ENCODE measurements at places on chromosomes 7 and 10. TPM values are rescaled to one million over a fixed set of nuclear protein-coding genes. Genes with fewer than 3 reads are reported as not detected.

DNA sequence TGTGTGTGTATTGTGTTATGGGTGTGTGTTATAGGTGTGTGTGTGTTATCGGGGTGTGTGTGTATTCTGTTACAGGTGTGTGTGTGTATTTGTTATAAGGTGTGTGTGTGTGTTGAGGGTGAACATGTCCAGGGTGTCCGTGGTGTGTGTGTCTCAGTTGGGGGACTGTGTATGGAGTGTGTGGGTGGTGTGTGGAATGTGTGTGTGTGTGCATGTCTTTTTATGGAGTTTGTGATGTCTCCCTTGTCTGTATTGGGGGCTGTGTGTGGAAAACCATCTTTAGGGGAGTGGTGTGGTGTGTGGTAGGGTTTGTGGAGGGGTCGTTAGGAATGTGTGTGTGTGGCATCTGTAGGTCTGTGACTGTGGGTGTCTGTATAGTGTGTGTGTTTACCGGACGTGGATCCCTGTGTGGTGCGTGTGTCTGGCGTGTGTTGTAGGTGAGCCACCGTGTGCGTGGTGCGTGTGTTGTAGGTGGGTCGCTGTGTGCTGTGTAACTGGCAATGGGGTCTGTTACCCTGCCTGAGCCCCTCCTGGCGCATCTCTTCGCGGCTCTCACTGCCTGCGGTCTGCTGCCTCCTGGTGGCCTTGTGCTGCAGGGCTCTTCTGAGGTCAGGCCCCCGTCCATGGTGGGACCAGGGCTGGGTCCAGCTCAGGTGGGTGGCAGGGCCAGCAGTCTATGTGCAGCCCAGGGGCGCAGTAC, 61.7 kb downstream of the PALD1 start:
- peak; percentile 24 for DNase-seq

DNA sequence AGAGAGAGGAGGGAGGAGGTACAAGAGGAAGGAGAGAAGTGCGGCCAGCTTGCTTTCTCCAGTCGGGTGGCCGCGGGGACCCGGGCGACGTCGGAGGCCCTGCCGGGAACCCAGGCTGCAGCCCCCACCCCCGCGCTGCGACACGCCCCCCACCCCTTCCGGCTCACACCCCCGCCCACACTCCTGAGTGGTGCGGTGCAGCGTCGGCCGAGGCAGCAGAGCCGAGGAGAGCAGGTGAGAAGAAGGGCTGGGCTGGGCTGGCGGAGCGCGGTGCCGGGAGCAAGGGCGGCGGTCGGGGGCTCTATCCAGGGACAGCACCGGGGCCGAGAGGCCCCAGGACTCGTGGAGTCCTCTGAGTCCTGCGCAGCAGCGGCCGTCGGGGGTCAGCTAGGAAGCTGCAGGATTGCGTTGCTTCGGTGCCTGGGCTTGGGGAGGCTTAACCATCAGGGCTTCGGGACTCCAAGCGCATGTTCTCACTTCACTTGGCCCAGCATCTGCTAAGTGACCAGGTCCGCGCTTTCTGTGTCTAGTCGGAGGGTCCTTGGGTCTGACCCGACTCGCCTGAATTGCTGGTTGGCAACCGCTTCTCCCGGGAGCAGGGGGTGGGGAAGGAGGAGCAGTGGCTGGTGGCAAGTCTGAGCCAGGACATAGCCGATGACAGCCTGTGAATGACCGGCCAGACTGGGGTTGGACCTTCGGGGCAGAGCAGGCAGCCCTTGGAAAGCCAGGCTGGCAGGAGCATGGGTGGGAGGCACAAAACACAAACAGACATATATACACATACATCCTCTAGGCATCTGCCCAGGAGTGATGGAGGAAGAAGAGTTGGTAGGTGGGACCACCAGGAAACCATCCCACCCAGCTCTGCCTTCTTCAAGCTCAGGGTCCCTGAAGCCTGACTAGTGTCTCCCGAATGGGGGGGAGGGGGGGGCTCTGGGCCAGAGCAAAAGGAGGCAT, 683 bp downstream of the CHAT start:
- no peak for DNase-seq

DNA sequence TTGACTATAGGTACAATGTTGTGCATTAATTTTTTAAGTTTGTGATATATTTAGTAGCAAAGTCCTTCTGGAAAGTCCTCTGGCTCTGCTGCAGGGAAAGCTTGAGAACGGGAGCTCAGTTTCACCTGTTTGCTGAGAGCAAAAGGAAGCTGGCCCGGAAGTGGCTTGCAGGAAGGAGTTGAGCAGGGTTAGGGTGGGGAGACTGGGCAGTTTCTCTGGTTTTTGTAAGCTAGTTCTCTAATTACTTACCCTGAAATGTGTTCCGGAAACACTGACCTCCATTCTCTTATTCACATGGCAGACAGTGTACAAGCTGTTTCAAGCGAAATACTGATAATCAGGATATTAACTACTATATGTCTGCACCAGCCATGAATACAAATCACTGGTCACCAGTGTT, 22.3 kb downstream of the MAP3K8 start:
- peak; percentile 52 for DNase-seq

THNSL1 gene
- total RNA-seq, result 2.1 TPM

HOXA9 gene
- 62.9 TPM for total RNA-seq

DNA sequence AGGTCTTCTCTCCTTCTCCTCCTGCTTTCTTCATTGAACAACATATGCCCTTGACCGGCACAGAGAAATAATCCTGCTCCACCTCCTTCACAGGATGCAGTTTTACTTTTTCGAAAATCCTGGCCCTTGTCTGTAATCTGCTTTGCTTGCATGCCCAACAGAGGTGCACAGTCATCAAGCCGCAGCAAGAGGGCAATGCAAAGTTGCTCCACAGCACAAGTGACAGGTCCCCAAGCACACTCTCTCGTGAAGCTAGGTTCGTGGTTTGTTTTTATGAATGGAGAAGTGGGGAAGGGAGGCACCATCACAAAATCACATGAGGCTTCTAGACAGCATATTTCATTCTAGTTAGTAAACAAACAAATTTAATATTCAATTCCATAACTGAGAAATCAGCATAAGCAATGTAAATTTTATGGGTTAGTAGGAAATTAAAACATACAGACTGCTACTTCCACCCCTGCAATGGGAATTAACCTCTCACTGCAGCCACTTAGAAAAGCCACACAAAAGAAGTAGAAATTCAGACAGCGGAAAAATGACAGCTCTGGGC, 178.8 kb downstream of the TPK1 start:
- no peak for DNase-seq

GRCh38 chr10:119407254-119407777, 135.2 kb downstream of the RGS10 start:
- DNase-seq, result no peak

DNA sequence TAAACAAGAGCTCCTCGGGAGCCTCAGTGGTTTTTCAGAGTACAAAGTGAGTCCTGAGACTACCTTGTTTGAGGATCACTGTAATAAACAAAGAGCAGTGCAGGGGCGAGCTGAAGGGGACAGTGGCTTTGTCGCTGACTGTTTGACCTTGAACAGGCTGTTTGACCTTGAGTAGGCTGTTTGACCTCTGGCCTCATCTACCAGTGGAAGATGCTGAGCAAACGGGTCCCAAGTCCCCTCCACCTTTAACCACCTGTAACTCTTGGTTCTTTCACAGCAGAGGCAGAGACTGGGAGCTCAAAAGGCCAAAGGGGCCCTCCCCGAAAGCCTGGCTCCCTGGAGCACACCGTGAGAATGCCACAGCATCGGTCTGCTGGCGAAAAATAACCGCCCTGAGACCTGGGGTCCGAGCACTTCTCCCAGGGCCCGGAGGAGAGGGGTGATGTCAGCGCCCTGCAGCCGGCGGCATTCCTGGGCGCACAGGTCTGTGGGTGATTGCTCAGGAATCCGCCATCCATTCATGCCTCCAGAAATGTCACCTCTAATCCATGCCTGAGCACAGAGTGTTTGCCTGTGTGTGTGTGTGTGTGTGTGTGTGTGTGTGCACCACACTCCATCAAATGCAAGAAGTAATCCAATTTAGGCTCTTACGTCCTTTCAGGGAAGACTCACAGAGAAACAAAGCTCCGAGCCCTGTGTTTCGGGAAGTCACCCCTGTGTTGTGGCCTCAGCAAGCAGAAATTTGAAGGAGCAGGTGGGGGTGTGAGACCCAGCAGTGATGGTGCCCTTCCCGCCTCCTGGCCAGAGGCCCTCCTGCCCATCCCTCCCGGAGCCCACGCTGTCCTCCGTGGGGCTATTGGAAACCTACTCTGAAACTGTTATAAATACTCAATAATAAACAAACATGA, 66.5 kb downstream of the ASB13 start:
- DNase-seq, result no peak

- no peak for DNase-seq
These were observed 105.7 kb downstream of the PHTF2 start for GRCh38 chr7:77904252-77904651.

DNA sequence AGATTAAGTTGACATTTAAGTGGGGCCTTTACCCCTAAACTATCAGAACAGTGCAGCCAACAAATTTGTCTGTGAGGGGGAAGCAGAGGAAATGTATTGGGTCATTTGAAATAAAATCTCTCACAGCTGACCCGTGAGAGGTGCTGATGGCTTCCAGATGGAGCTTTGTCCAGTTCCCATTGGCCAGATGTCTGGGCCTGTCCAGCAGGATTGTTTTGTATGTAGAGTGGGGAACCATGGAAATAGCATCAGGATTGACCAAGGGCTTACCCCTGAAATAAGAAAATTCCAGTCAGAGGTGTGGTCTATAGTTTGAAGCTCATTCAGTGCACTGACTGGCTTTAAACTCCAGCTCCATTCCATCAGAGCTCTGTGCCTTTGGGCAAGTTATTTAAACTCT, 50.6 kb downstream of the INHBA start:
- no peak for DNase-seq

GRCh38 chr10:73244866-73245477, 2.1 kb downstream of the DNAJC9 start:
- peak; percentile 14 for DNase-seq
